Activated CD8-positive, alpha-beta memory T cell treated with anti-CD3 and anti-CD28 coated beads, Interleukin-2, amount 10 ng/mL, durations not matched to agents 7 days and 5 days (primary cell): ENCODE measurements at places on chromosomes 7 and 10. TPM values are rescaled to one million over a fixed set of nuclear protein-coding genes. Genes with fewer than 3 reads are reported as not detected.

DNA sequence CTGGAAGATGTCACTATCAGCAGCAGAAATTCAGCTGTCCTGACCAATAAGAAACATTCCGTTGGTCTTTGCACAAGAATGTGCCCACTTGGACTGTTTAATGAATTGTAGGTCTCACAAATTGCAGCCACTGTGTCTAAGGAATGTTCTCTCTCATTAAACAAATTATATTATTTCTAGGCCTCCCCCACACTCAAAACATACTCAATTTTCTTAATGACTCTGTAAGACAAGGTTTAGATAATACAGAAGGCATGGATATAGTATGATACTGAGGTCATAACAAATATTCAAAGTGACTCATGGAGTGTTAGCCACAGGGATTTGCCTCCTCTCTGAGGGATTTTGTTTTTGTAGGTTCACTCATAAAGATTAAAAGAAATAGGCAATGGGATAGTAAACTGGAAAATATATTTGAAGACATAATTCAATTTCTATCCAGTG is 197.5 kb downstream of the PTN start:
- no peaks in the 10 kb centered on the region for H3K27me3 ChIP-seq
- no peak overlapping the region for H3K4me3 ChIP-seq
- no peaks in the 10 kb centered on the region for H3K36me3 ChIP-seq
- no peak overlapping the region for H3K27ac ChIP-seq
- no peaks in the 10 kb centered on the region for H3K4me1 ChIP-seq

DNA sequence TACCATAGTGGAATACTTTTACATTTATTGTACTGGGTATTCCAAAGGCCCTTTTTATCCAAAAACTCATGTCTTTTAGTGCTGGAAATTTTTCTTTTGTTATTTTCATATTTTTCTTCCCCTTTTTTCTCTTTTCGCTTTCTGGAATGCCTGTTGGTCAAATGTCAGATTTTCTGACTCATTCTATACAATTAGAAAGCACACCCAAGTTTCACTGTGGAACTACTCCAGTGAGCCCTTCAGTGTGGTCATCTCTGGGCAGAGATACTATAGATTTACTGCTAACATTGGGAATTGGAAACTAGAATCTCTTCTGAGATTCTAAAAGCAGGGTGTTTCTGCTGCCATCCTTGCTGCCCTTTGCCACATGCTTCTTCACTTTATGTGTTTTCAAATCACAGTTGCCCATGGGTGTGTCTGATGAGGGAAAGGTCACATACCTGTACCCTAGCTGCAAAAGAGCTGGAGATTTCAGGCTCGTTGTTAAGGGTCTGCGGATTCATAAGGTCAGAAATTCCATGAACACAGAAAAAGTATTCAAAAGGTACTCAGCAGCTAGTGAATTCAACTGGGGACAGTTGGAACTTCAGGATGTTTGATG is 5.6 kb upstream of the WASL start:
- H3K4me1 ChIP-seq: peaks cover 17% of the 10 kb centered on the region
- no peaks in the 10 kb centered on the region for H3K36me3 ChIP-seq

GRCh38 chr10:49650724-49651034 is 28.8 kb upstream of the C10orf53 start:
- no peaks in the 10 kb centered on the region for H3K36me3 ChIP-seq
- DNase-seq: peak; percentile 22
- H3K4me1 ChIP-seq: peaks cover 26% of the 10 kb centered on the region
- H3K4me3 ChIP-seq: no peak overlapping the region
- peaks cover 19% of the 10 kb centered on the region for H3K27me3 ChIP-seq

- no peak for DNase-seq
- H3K27ac ChIP-seq: no peak overlapping the region
- no peak overlapping the region for H3K4me3 ChIP-seq
- H3K4me1 ChIP-seq: no peaks in the 10 kb centered on the region
Observed at GRCh38 chr7:128724743-128725142, 14.4 kb upstream of the CALU start.

DNA sequence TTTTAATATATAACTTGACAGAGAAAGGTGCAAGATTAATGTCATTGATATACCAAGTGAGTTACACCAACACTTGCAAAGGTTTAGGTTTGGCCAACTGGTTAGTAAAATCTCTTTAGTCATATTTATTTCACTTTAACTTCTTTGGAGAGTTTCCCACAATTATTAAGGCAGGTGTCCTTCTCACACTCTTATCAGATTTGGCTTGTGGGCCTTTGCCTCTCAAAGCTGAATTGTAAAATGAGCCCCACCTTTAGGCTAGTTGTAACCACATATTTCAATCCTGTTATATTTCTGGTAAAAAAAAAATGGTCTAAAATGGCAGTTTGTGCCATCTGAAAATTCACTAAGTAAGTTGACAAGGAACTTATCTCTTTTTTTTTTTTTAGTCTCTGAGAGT is 26.6 kb upstream of the FOXP2 start:
- H3K4me3 ChIP-seq: no peak overlapping the region
- H3K27ac ChIP-seq: no peak overlapping the region
- H3K4me1 ChIP-seq: no peaks in the 10 kb centered on the region
- no peaks in the 10 kb centered on the region for H3K27me3 ChIP-seq
- DNase-seq: no peak
- no peaks in the 10 kb centered on the region for H3K36me3 ChIP-seq

GRCh38 chr7:93747019-93747418 is 143.5 kb downstream of the TFPI2 start:
- H3K4me3 ChIP-seq: no peak overlapping the region
- no peak for DNase-seq
- H3K27me3 ChIP-seq: peaks cover 3% of the 10 kb centered on the region
- H3K36me3 ChIP-seq: no peaks in the 10 kb centered on the region
- H3K4me1 ChIP-seq: no peaks in the 10 kb centered on the region

- no peak for DNase-seq
- H3K4me3 ChIP-seq: peak overlapping the region; percentile 11
- peak overlapping the region; percentile 52 for H3K27ac ChIP-seq
- H3K27me3 ChIP-seq: no peaks in the 10 kb centered on the region
- peaks cover 93% of the 10 kb centered on the region for H3K4me1 ChIP-seq
Observed at GRCh38 chr10:124728830-124729661, 15.1 kb downstream of the FAM53B start.

- no peak overlapping the region for H3K4me3 ChIP-seq
- H3K4me1 ChIP-seq: no peaks in the 10 kb centered on the region
- H3K27ac ChIP-seq: no peak overlapping the region
- no peaks in the 10 kb centered on the region for H3K36me3 ChIP-seq
Observed at GRCh38 chr7:106041140-106041717, 70.9 kb downstream of the SYPL1 start.

- DNase-seq: no peak
- H3K4me3 ChIP-seq: no peak overlapping the region
- no peaks in the 10 kb centered on the region for H3K4me1 ChIP-seq
- no peaks in the 10 kb centered on the region for H3K36me3 ChIP-seq
- peaks cover 3% of the 10 kb centered on the region for H3K27me3 ChIP-seq
Observed at GRCh38 chr10:124079864-124080263, 13.5 kb downstream of the CHST15 start.

- H3K27me3 ChIP-seq: peaks cover 9% of the 10 kb centered on the region
- peaks cover 33% of the 10 kb centered on the region for H3K4me1 ChIP-seq
- no peak overlapping the region for H3K27ac ChIP-seq
Observed at GRCh38 chr10:112532956-112533355, 85.9 kb downstream of the VTI1A start.

GRCh38 chr7:91435381-91436059 is 171.3 kb downstream of the FZD1 start:
- H3K4me3 ChIP-seq: no peak overlapping the region
- H3K4me1 ChIP-seq: no peaks in the 10 kb centered on the region
- no peaks in the 10 kb centered on the region for H3K36me3 ChIP-seq
- no peak overlapping the region for H3K27ac ChIP-seq
- no peaks in the 10 kb centered on the region for H3K27me3 ChIP-seq

- no peaks in the 10 kb centered on the region for H3K4me1 ChIP-seq
- DNase-seq: no peak
- no peaks in the 10 kb centered on the region for H3K36me3 ChIP-seq
- no peaks in the 10 kb centered on the region for H3K27me3 ChIP-seq
Observed at GRCh38 chr7:19969859-19970493, 196.6 kb upstream of the TMEM196 start.

DNA sequence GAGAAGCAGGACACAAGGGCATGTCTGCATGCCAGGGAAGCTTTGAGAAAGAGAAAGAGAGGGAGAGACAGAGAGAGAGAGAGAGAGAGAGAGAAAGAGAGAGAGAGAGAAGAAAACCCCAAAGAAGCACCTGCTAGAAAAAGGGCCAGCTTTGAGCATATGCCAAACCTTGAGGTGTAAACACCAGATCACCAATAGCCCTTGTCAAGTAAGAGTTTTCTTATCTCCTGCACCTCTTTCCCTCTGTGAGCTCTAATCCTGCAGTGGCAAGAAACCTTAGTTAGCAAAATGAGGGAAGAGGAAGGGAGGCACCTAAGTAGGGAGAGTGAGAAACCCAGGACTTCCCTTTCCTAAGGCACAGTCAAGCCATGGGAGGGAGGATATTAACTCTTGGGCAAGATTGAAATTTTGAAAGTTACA is 11.3 kb upstream of the TRDMT1 start:
- H3K27me3 ChIP-seq: no peaks in the 10 kb centered on the region
- H3K36me3 ChIP-seq: peaks cover 21% of the 10 kb centered on the region
- H3K4me1 ChIP-seq: peaks cover 65% of the 10 kb centered on the region
- no peak overlapping the region for H3K4me3 ChIP-seq
- DNase-seq: no peak

DNA sequence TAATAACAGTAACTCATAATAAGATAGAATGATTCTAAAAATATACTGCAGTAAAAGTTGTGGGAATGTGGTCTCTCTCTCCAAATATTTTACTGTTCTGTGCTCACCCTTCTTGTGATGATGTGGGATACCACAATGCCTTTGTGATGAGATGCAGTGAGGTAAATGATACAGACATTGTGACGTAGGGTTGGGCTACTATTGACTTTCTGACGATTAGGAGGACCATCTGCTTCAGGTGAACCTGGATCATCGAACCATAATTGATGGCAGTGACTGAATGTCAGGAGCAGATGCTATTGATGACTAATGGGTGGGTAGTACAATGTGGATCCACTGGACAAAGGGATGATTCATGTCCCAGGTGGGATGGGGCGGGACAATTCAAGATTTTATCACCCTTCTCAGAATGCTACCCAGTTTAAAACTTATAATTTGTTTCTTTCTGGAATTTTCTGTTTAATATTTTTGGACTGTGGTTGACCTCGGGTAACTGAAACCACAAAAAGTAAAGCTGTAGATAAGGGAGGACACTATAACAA is 73.9 kb upstream of the ARMC3 start:
- no peak overlapping the region for H3K27ac ChIP-seq
- peaks cover 7% of the 10 kb centered on the region for H3K4me1 ChIP-seq
- H3K4me3 ChIP-seq: no peak overlapping the region
- no peak for DNase-seq
- H3K27me3 ChIP-seq: peaks cover under 1% of the 10 kb centered on the region
- peaks cover under 1% of the 10 kb centered on the region for H3K36me3 ChIP-seq

GRCh38 chr10:24884793-24885192 is 67.6 kb downstream of the PRTFDC1 start:
- H3K4me1 ChIP-seq: peaks cover 55% of the 10 kb centered on the region
- no peaks in the 10 kb centered on the region for H3K27me3 ChIP-seq
- DNase-seq: no peak
- H3K27ac ChIP-seq: no peak overlapping the region

DNA sequence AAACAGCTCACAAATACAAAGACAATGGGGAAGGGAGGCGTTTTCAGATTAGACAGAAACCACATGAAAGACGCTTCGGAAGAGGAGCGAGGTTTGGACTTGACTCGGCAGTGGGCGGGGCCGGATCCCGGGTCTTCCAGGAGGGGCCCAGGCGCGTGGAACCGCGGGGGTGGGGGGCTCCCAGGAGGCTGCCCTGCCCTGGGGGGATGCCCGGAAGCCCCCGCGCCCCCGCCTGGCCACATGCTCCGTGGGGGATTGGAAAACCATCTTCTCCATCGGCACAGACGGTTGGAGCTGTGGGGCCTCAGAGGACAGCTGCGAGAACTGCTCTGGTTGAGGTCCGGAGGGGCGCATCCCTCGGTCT is 186.0 kb upstream of the SHH start:
- no peak overlapping the region for H3K27ac ChIP-seq
- peaks cover 25% of the 10 kb centered on the region for H3K27me3 ChIP-seq
- peak; percentile 39 for DNase-seq
- no peaks in the 10 kb centered on the region for H3K36me3 ChIP-seq

- H3K4me3 ChIP-seq: no peak overlapping the region
- DNase-seq: no peak
- peaks cover 2% of the 10 kb centered on the region for H3K4me1 ChIP-seq
- H3K27ac ChIP-seq: no peak overlapping the region
Observed at GRCh38 chr10:125151170-125151552, 9.2 kb downstream of the CTBP2 start.

- H3K36me3 ChIP-seq: peaks cover 12% of the 10 kb centered on the region
- no peak for DNase-seq
- peaks cover 2% of the 10 kb centered on the region for H3K4me1 ChIP-seq
- no peak overlapping the region for H3K27ac ChIP-seq
Observed at GRCh38 chr7:130506358-130506757, 14.5 kb downstream of the MEST start.

DNA sequence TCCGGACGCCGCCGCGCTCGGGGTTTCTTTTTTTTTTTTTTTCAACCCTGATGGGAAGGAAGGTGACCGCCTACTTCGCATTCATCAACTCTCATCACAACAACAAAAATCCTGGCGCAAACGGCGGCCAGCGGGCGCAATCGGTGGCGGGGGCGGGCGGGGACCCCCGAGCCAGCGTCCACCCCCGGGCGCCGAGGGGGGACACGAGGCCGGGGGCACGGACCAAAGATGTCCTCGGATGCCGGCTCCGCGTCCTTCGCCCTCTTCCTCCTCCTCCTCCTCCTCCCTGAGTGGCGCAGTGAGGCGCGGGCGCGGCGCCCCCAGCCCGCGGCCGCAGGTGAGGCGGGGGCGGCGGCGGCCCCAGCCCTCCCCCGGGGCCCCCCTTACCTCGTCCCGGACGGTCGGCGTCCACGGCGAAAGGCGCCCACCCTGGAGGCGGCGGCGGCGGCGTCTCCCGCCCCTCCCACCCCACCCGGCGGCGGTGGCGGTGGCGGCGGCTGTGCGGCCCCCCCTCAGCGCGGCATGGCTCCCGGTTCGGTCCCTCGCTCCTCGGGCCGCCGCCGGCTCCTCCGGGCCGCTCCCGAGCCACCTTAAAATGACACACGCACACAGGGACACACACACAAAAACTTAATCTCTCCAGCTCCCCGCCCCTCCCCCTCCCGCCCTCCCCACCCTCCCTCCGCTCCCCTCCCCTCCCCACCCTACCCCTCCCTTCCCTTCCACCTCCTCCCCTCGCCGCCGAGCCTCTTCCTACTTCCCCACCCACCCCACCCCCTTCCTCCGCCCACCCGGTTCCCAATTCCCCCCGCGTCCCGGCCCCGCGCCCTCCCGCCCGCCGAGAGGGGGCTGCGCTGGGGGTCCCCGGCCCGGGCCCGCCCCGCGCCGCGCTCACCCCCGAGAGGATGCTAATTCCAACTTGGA is at the start of gene CTBP2:
CTBP2 (minus strand) TSS at position 632 of the 924 bp plus-strand sequence.
- peaks cover 54% of the 10 kb centered on the region for H3K27me3 ChIP-seq
- no peak for DNase-seq
- H3K4me1 ChIP-seq: peaks cover 3% of the 10 kb centered on the region
- no peak within 1 kb of the TSS for H3K27ac ChIP-seq
- H3K36me3 ChIP-seq: no peaks in the 10 kb centered on the region

Gene ITGA8
- not detected for total RNA-seq

Gene GALNT11
- total RNA-seq: 22.5 TPM

Gene SMKR1
- total RNA-seq: 2.3 TPM

Gene ZNF503
- 0.35 TPM for total RNA-seq

Gene ASCC1
- 36.8 TPM for total RNA-seq

Gene WEE2
- not detected for total RNA-seq

Gene UBE3C
- 62.1 TPM for total RNA-seq

Gene HOXA11
- not detected for total RNA-seq

Gene FOXP2
- total RNA-seq: 0.28 TPM

Gene CHST15
- total RNA-seq: not detected

Gene DENND11
- 17.0 TPM for total RNA-seq

Gene JCAD
- 0.16 TPM for total RNA-seq
